ENCODE measurements at places on chromosomes 6 and 20. TPM values are rescaled to one million over a fixed set of nuclear protein-coding genes. Genes with fewer than 3 reads are reported as not detected.

Gene SPATA25
- total RNA-seq, result 1.3 TPM

DNA sequence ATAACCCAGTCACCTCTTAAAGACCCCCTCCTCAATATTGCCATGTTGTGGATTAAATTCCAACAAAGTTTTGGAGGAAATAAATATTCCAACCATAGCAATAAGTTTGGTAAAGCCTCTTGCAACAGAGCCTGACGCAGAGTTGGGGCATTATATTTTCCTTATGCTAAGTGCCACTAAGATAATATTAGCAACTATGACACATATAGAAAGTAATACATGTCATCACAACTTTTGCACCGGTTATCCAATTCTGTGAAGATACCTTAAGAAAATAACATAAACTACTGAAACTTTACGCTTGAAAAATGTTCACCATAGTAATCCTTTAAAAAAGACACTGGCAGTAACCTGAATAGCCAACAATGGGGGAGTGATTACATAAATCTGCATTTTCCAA is 52.2 kb upstream of the TRERF1 start:
- H3K27ac ChIP-seq, result no peak overlapping the region
- peaks cover 3% of the 10 kb centered on the region for H3K27me3 ChIP-seq

Gene SMIM28
- total RNA-seq, result not detected

GRCh38 chr6:135054226-135054568 is 425 bp downstream of the HBS1L start:
- H3K4me3 ChIP-seq, result peak overlapping the region; percentile 78
- no peaks in the 10 kb centered on the region for H3K27me3 ChIP-seq
- no peaks in the 10 kb centered on the region for H3K36me3 ChIP-seq

DNA sequence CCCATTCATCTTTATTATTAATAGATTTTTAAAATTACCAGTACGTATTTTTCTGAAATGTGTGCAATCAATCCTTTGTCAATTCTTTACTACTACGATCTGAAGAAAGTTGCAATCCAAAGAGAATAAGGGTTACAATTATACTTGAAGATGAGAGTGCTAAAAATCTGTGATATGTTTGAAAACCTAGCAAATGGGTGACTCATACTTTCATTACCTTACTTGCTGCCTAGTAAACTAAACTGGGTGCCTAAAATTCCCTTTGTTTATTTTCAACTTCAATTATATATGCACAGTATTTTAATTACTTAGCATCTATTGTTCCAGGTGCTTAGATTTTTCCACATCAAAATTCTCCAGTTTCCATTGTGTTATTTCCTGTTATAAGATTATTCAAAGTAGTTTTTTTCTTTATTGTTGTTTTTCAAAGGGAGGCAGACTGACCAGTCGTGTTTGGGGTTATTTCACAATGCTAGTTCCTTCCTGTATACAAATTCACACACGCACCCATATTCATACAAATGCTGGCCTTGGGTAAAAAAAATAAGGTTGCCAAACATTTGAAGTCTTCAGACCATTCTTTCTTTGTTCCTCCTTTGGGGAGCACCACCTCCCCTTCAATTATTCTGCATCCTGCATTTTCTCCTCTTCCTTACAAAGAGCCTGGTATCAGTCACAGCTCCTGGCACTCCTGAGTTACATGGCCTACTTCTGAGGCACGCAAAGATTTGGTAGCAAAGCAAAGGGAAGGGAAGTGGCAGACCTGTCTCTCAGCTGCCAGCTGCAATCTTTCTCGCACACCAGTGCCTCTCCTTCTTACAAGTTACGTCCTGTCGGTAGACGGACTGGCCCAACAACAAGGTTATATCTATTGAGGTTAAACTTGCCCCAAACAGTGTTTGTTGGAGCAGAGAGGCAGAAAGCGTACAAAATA is 16.2 kb upstream of the FAM135A start:
- H3K4me1 ChIP-seq, result no peaks in the 10 kb centered on the region
- peaks cover 2% of the 10 kb centered on the region for H3K27me3 ChIP-seq
- DNase-seq, result no peak
- H3K27ac ChIP-seq, result no peak overlapping the region
- H3K36me3 ChIP-seq, result no peaks in the 10 kb centered on the region

- H3K4me1 ChIP-seq, result no peaks in the 10 kb centered on the region
- H3K27me3 ChIP-seq, result no peaks in the 10 kb centered on the region
- H3K4me3 ChIP-seq, result no peak overlapping the region
- no peak overlapping the region for H3K27ac ChIP-seq
- no peaks in the 10 kb centered on the region for H3K36me3 ChIP-seq
Measured at GRCh38 chr20:47818996-47819609, 33.8 kb upstream of the SULF2 start.

DNA sequence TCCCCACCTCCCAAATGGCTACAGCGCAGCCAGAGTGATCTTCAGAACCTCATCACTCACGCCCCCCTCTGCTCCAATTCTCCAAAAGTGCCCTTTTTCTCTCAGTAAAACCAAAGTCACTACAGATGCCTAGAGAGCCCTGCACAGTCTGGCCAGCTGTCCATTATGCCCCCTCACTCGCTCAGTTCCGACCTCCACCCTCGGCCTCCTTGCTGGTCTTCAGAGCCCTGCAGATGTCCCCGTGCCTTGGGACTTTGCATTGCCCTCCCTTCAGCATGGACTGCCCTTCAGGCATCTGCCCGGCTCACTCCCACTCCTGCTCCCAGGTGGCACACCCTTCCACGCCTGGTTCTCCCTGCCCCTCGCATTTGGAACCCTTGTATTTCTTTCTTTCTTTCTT is 1.1 kb upstream of the RAET1E start:
- no peaks in the 10 kb centered on the region for H3K36me3 ChIP-seq
- no peak overlapping the region for H3K4me3 ChIP-seq
- H3K27ac ChIP-seq, result no peak overlapping the region
- no peaks in the 10 kb centered on the region for H3K27me3 ChIP-seq
- H3K4me1 ChIP-seq, result peaks cover 36% of the 10 kb centered on the region

Gene PDE10A
- 3.1 TPM for total RNA-seq

DNA sequence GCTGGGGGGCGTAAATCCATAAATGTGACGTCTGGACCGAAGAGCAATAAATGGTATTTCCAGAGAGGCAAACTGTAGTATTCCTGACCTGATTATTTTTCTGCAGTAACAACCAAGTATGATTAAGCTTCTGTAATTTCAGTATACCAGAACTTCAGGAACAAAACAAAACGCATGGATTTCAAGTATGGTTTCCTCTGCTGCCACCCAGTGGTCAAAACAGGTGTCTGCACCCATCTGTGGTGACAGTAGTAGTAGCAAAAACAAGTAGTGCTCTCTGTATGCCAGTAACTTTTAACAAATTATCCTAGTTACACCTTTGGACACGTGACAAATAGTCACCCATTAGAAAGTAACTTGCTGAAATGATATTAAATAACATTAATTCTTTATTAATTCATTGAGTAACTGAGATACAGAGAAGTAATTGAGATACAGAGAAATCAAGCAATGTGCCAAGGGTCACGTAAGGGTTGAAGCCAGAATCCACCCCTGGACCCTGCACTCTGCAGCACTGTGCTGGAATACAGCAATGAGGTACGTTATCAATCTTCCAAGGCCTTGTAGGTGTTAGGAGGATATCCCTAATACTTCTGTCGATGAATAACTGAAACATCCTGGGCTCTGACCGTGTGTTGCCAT is 7.9 kb downstream of the CALHM4 start:
- no peak overlapping the region for H3K27ac ChIP-seq
- no peaks in the 10 kb centered on the region for H3K27me3 ChIP-seq
- H3K4me1 ChIP-seq, result peaks cover 9% of the 10 kb centered on the region
- no peaks in the 10 kb centered on the region for H3K36me3 ChIP-seq
- peak; percentile 80 for DNase-seq

DNA sequence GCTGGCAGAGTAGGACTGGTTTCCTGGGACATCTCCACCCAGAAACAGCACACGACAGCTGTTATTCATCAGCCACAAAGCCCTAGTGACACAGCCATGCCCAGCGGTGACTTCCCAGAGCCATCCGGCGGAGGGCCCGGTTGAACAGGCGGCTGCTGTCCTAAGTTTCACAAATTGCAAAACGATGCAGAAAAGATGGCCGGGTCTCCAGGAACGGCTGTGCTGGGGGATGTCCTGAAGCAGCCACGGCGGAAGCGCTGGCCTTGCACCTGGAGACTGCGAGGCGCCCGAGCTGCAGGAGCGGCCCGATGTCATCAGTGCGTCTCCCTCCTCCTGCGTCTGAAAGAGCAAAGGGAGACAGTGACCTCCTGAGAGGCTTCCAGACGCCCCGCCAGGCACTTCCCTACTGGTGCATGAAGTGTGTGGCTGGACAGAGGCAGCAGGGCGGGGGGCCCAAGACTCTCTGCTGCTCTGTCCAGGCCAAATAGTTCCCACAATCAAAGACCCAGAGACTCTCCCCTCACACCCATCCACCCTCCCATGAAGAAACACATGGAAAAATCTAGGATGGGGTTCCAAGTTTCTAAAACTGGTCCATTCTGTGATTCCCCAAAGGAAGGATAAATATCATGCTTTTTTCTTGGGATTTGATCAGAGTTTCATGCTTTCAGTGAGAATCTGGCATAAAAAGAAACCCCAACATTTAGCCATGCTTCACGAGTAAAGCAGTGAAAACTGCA is 44.0 kb downstream of the SSR1 start:
- no peaks in the 10 kb centered on the region for H3K4me1 ChIP-seq
- DNase-seq, result no peak
- H3K36me3 ChIP-seq, result no peaks in the 10 kb centered on the region
- no peak overlapping the region for H3K4me3 ChIP-seq
- no peak overlapping the region for H3K27ac ChIP-seq
- no peaks in the 10 kb centered on the region for H3K27me3 ChIP-seq

Gene SYCP2L
- total RNA-seq, result 0.99 TPM

DNA sequence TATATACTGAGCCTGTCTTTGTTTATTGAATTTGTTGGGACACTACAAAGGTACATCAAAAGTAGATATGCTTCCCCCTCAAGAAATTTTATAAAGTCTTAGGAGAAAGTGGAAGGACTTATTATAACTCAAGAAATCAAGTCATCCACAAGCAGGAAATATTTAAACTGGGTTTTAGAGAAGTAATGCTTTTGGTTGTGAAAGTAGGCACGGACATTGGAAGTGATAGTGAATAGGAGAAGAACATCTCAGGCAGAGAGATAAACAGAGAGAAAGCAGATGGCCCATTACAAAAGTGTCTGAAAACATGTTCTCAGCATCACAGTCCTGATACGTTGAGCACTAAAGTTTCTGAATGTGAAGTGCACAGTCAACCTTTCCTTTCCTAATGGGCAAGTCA is 415.6 kb upstream of the RNF217 start:
- no peaks in the 10 kb centered on the region for H3K27me3 ChIP-seq
- no peak overlapping the region for H3K4me3 ChIP-seq
- no peaks in the 10 kb centered on the region for H3K36me3 ChIP-seq
- DNase-seq, result no peak
- no peak overlapping the region for H3K27ac ChIP-seq

Gene IL17F
- not detected for total RNA-seq

DNA sequence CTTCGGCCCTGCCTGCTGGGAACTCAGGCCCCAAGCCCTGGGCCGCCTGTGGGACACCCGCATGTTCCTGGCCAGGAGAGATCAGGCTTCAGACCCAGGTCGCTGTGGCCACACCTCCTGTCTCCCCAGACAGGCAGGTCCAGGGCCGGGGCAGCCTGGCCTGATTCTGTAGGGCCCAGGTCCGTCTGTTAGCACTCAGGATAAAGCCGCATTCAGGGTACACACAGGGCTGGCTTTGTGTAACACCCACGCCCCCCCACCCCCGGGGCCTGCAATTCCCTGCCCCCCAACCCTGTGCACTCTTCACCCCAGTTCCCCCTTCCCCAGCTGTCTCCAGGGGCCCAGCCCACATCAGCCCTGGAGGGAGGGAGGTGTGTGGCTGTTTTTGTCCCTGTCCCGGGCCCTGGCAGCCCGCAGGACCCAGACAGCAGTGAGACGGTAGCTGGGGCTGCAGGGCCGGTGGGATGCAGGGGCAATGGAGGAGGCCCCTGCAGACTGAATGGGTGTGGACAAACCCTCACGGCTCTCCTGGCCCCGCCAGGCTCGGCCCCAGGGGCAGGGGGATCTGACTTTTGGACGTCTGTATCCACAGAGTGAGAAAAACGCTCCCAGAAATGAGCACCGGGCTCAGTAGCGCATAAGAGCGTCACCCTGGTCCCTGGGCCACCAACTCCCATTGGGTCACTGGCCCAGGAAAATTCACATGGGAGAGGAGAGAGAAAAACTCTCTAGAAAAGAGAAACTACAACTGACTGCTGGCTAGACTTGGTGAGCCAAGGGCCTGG is 42.4 kb upstream of the ZBP1 start:
- DNase-seq, result no peak
- H3K27ac ChIP-seq, result no peak overlapping the region
- H3K4me1 ChIP-seq, result peaks cover 10% of the 10 kb centered on the region
- H3K27me3 ChIP-seq, result no peaks in the 10 kb centered on the region
- no peak overlapping the region for H3K4me3 ChIP-seq

DNA sequence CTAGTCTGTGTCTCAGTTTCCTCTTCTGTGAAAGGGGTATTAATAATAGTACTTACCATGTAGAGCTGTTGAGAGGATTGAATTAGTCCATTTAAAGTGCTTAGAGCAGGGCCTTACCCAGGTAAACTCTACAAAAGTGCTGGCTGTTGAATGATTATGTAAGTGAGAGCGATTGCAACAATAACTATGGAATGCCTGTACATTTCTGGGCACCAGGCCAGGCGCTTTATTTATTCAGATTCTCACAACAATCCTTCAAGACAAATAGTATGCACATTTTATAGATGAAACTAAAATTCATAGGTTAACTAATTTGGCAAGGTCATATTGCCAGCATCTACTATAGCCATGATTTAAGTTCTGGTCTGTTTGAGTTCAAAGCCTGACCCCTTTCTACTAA is 78.3 kb upstream of the MMS22L start:
- no peaks in the 10 kb centered on the region for H3K27me3 ChIP-seq
- DNase-seq, result no peak
- H3K4me3 ChIP-seq, result no peak overlapping the region
- H3K27ac ChIP-seq, result no peak overlapping the region
- no peaks in the 10 kb centered on the region for H3K36me3 ChIP-seq

DNA sequence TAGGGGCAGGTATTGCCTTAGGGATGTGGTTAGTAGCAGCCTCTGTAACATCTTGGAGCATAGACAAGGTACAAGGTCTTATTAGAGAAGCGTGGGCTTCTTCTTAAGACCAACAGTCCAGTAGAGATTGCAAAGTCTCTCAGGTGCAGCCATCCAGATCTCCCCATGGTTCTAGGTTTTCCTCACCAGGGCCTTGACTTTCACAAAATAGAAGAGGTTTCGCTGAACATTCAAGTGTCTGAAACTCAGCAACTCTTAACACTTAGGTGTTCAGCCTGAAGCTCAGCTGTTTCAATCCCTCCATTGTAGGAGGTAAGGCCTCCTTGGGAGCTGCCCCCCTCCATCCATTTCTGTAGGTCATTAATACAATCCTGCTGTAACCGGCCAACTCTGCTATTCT is 44.4 kb downstream of the GOPC start:
- H3K4me1 ChIP-seq, result peaks cover 7% of the 10 kb centered on the region
- no peak overlapping the region for H3K4me3 ChIP-seq
- H3K27me3 ChIP-seq, result no peaks in the 10 kb centered on the region
- H3K27ac ChIP-seq, result no peak overlapping the region
- DNase-seq, result no peak
- H3K36me3 ChIP-seq, result peaks cover 2% of the 10 kb centered on the region

Gene GFRAL
- not detected for total RNA-seq

- peak overlapping the region; percentile 70 for H3K4me3 ChIP-seq
- DNase-seq, result no peak
- no peaks in the 10 kb centered on the region for H3K36me3 ChIP-seq
- H3K27ac ChIP-seq, result no peak overlapping the region
- H3K27me3 ChIP-seq, result peaks cover 13% of the 10 kb centered on the region
Measured at GRCh38 chr6:27494987-27495385, 22.1 kb upstream of the ZNF184 start.

Data from psoas muscle (tissue), 8 donors.